ENCODE measurements at places on chromosomes 16 and 17.

- peak; percentile 99 for DNase-seq
These were observed 217.8 kb upstream of the GSE1 start for GRCh38 chr16:85395207-85395912.

DNA sequence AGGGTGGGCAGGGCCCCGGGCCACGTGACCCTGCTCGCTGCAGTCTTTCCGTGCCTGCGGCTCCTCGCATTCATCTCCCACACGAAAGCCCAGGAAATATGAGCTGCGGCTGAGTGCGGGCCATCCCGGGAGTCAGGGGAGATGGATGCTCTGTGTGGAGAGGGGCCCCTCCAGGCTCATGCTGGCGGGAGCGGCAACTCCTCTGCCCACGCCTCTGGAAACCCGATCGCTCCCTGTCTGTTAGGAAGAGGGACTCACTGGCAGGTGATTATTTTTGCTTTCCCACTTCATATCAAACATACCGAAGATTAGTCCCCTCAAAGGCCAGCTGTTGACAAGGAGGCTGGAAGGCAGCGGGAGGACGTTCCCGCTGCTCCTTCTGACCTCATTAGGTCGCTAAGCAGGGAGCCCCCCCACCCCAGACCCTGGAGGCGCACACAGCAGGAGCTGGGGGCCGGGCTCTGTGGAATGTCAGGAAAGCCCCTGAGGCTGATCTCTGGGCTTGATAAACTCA, 228.5 kb downstream of the FOXL1 start:
- no peak for DNase-seq

DNA sequence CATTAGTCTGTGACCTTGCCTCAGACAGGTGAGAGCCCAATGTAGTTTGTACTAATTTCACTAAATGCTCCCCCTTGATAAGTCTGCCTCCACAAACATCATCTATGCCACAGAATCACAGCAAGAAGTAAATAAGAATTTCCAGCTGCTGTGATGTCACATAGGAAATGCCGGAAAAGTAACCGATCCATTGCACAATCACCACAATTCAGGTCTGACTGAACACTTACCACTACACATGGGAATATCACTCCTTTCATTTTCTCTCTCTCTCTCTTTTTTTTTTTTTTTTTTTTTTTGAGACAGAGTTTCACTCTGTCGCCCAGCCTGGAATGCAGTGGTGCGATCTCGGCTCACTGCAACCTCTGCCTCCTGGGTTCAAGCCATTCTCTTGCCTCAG, 79.0 kb upstream of the CDH11 start:
- DNase-seq = no peak

GRCh38 chr16:4136229-4136813, 20.1 kb upstream of the ADCY9 start:
- peak; percentile 42 for DNase-seq

DNA sequence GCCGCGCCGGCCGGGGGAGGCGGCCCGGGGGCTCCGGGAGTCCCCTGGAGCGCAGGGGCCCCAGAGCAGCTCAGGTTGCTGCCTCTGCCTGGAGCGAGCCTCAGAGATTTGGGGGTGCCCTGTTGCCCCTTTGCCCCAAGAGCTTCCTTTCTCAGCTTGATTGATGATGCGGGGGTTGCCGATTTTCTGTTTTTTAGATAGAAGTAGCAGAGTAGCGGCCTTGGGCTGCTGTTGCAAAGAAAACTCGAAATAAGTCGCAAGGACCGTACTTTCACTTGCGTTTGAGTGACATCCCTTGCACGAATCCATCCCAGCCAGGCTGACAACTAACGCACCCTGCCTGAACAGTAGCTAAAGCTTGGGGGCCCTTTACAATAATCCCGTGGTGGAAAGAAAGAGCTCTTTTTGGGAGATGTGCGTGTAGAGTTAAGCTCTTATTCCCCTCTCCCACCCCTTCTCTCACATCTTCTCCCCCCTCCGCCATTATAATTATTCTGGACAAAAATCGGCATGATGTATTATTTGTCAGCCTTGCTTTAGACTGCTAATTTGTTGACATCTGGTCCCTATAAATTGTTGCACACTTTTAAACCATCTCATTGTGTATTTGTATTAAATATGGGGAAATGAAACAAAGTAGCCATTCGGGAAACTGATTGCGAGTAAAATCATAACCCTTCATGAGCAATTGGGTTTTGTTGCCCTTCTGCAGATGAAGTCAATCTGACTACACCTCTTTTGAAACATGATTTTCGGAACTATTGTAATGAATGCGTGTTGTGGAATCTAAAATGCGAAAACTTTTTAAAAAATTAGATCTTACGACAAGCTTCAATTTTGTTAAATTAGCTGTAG, 873 bp downstream of the USP10 start:
- no peak for DNase-seq

DNA sequence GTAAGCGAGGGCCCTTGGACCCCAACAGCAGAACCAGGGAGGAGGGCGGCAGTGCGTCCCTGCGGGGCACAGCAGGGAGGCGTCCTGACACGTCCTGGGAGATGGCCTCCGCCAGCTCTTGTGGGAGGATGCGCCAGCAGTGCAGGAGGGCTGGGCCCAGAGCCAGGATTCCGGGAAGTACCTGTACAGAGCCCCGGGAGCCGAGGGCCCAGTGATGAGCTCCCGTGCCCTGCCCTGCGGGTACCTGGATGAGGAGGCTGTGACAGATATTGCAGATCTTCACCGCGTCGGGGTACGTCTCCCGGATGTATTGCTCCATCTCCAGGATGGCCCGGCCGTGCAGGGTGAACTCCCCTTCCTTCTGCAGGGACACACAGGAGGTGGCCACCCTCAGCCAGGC, 23.1 kb downstream of the KDM8 start:
- no peak for DNase-seq

GRCh38 chr16:58022601-58023371, 2.8 kb upstream of the MMP15 start:
- DNase-seq = peak; percentile 71

GRCh38 chr17:17183744-17184143, 22.4 kb downstream of the PLD6 start:
- DNase-seq = no peak

DNA sequence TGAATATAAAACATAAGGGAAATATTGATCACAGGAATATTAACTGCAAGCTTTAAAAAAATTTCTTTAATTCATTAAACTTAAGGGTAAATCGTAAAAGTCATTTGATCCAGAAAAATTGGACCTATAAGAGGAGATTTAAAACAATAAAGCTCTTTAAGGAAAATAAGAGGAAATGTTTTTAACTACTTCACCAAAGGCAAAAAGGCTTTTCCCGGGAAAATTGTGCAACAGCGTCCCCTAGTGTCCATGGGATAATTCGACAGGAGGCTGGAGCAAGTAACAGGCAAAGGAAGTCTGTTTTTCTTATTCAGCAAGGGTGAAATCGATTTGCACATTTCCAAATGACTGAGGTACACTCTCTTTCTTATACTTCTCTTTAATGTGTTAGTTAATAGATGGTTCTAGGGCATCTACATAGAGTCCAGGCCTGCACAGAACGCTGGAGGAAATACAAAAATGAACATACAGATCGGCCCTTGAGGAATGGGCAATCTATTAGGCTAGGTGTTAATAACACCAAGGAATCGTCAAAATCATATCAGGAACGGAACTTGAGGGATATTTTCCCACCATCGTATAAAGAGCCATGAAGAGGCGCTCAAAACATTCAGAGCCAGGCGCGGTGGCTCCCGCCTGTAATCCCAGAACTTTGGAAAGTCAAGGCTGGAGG, 61.4 kb downstream of the ZNF18 start:
- no peak for DNase-seq

DNA sequence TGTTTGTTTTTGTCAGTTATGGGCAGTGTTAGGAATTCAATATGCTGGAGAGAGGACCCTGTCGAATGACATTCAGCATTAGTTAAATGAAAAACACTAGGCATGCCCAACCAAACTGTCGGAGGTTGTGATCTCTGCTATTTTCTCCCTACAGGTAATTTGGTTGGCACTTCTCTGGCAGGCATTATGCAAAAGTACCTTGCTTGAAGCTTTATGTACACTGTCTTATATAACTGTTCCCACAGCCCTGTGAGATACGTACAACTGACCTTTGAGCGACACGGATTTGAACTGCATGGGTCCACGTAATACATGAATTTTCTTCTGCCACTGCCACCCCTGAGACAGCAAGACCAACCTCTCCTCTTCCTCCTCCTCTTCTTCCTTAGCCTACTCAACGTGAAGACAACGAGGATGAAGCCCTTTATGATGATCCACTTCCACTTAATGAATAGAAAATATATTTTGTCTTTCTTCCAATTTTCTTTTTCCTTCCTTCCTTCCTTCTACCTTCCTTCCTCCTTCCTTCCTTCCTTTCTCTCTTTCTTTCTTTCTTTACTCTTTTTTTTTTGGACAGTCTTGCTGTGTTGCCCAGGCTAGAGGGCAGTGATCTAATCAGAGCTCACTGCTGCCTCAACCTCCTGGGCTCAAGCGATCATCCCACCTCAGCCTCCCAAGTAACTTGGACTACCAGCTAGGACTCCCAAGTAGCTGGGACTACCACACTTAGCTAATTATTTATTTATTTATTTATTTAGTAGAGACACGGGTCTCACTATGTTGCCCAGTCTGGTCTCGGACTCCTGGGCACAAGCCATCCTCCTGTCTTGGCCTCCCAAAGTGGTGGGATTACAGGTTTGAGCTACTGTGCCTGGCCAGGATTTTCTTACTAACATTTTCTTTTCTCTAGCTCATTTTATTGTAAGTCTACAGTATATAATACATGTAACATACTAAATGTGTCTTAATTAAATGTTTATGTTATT, 77.3 kb downstream of the WIPI1 start:
- DNase-seq = no peak
